ENCODE measurements at places on chromosomes 2 and 18.

DNA sequence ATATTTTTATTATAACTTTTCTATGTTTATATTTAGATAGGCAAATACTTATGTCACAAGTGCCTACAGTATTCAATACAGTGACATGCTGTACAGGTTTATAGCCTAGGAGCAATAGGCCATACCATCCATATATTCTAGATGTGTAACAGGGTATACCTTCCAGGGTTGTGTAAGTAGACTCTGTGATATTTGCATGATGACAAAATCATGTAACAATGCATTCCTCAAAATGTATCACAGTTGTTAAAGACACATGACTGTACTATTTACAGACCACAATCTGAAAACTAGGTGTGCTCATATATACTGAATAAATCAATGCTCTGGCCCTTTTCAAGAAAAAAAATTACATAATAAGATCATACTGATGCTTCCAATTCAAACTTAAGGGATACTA lies 433.2 kb upstream of the RGPD4 start:
- DNase-seq, result no peak

GRCh38 chr2:56666777-56667176 lies 483.0 kb downstream of the CCDC85A start:
- DNase-seq, result no peak

GRCh38 chr2:98866033-98866432 lies 70.0 kb downstream of the CRACDL start:
- DNase-seq, result no peak

GRCh38 chr2:37689751-37690150 lies 18.3 kb upstream of the CDC42EP3 start:
- no peak for DNase-seq

- no peak for DNase-seq
These were observed 781 bp upstream of the SOX11 start for GRCh38 chr2:5691221-5691984.

GRCh38 chr18:72411261-72411660 lies 132.9 kb downstream of the CBLN2 start:
- no peak for DNase-seq

GRCh38 chr18:32769071-32769585 lies 3.7 kb downstream of the KLHL14 start:
- DNase-seq, result no peak

DNA sequence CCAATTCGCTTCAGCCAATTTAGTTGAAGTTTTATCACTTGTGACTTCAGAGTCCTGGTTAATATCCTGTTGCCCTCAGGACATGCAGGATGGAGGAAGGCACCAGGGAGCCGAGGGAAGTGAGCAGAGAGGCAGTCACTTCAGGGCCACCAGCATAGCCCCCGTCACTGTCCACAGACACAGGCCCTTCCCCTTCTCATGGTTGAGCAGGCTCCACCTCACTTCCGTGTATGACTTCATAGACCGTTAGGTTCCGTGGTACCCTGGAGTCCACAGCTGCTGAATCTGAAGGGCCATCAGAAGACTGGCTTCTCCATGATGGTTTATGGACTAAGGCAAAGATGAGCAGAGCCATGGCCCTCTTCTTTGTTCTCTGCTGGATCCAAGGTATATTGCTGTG lies at the start of gene C2orf92:
C2orf92 (plus strand) TSS at position 266 of the 400 bp plus-strand sequence; CDS start at position 342, 76 bp downstream.
- no peak for DNase-seq

DNA sequence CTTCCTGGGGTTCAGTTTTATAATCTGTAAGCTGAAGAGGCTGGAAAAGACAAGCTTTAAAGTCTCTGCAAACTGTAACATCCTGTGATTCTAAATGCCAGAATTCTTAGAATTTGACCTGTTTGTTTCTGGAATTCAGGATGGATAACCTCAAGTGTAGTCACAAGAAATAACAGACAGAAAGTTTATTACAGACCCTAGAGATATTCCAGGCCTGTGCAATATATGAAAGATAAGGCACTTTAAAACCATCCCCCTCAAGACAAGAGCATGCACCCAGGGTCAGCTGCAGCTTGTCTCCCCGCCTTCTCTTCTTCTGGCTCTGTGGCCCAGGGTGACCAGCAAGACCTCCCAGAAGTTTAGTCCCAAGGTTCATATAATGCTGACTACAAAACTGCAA lies 298.7 kb upstream of the ACVR2A start:
- DNase-seq, result no peak

DNA sequence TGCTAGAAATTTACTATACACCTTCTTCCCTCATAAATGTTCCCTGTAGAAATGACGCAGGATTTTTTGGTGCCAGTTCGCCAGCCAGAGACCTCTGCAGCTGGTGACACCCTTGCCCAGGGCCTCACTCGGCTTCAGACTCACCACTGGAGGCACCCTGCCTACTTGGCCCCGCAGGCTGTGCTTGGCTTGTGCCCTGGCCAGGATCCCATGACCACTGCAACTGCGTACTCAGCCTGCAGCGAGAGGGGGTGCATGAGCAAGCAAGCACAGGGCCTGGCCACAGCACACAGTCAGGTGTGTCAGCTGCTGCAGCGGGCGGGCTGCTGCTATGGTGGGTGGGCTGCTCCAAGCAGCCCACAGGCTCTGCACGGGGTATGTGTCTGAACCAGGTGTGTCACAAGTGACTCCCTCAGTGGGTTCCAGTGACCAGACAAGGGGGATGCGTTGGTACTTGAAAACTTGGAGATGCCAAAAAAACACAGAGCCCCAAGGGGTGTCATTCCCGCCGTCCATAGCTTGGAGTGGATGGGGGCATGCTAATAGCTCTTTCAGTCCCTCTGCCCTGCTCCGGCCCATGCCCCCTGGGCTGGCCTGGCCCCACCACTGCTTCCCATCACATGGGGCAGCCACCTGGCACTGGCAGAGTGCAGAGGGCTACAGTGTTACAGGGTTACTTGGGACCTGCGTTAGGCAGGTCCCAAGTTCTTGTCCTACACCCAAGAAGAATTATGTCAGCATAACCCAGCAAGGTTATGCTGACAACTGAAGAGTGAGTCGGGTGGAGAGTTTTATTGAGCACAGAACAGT lies 46.6 kb upstream of the TANC1 start:
- no peak for DNase-seq

- no peak for DNase-seq
These were observed 43.3 kb upstream of the PLB1 start for GRCh38 chr2:28452534-28453081.

- no peak for DNase-seq
These were observed 640.6 kb downstream of the EPHA4 start for GRCh38 chr2:220931491-220931890.

DNA sequence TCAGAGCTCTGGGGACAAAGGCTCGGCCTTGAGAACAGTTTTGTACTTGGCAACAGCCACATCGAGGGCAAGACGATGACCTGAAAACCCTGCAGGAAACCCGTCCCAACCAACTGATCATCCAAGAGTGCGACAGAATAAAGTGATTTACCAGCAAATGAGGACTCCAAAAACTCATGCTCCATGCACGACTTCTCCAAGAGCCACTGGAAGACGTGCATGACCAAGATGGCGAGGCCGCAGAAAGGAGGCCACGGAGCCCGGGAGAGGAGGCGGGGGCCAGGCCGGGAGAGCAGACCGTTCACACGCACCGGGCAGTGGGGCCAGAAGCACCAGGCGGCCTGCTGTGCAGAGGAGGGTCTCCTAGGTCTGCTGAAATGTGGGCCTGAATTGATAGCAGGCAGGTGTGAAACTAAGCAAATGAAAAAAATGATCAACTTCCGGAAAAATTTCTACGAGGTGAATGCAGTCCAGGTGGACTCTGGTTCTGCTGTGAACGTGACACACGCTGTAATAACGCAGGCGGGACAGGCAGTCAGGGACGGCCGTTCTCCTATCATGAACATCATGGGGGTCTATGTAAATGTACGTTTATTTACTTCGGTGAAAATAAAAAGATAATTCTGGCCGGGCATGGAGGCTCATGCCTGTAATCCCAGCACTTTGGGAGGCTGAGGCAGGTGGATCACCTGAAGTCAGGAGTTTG lies 252.2 kb downstream of the HDAC4 start:
- DNase-seq, result no peak

DNA sequence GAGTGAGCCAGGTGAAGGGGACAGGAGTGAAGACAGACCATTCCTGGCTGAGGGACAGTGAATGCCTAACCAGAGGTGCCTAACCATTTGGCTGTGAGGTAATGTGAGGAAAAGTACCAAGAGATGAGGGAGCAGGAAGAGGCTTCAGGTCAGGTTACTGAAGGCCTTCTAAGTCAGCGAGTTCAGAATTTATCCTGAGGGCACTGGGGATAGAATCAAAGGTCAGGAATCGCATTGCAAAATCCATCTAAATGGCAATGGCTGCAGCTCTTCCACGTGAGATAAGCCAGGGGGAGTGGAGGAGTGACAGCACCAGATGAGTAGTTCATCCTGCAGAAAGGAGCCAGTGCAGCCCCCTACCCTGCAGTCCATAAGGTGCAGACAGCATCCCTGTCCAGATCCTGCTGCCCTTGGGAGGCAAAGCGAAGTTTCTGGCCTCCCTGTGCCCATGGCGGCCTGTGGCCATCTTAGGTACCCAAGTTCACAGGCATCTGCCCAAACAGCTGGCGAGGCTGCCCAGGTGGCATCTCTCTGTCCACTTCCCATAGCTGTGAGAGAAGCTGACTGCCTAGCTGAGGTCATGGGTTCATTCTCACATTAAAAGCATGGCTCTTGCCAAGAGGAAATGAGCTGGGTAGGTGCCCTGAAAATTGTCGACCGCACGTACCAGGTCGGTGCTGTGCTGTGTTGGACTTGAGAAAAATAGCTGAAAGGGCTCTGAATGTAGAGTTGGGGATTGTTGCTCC lies 49.5 kb downstream of the CYP27C1 start:
- DNase-seq, result no peak

DNA sequence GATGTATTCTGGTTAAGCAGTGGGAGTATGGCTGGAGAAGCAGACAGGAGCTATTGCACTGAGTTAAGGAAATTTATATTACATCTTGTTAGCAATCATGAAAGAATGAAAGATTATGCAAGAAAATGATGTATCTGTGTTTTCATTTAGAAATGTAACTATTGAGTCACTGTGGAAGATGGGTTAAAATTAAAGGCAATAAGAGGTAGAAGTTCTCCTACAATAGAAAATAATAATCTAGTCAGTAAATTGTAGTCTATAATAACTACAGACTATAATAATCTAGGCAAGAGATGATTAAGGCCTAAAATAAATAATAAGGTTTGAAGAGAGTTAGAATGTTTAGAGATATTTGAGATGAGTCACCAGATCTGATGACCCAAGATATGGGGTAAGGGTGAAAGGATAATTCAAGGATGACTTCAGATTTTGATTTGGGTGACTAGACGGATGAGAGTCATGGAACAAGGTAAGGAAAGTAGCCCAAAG lies 371.9 kb upstream of the KCNH7 start:
- peak; percentile 34 for DNase-seq

DNA sequence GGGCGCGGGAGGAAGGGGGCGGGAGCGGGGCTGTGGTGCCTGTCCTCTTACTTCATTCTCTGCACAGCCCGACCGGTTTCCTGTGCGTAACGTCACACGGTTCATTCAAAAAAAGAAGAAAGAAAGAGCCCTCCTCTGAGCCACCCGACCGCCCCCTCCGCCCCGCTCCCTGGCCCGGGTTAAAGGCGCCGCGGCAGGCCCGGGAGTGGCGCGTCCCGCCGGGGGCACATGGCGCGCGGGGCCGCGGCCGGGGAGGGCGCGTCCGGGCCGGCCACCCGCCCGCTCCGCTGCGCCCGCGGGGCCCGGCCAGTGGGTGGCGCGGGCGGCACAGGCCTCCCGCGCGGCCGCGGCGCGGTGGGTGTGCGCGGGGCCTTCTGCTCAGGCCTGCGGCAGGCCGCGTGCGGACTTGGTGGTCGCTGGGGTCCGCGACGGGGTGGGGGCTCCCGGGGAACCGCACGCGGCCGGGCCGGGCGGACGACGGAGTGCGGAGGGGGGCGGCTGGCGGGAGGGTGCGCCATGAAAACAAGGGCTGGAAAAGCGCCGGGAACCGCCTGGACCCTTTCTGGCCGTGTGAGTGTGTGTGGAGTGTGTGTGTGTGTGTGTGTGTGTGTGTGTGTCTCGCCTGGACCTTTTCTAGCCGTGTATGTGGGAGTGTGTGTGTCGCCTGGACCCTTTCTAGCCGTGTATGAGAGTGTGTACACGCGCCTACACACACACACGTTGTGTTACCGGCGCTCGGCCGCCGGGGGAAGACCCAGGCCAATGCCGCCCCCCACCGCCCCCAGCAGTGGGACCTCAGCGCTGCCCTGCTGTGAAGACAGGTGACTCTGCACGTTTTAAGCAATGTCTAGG lies 780 bp upstream of the BCL2 start:
- no peak for DNase-seq

DNA sequence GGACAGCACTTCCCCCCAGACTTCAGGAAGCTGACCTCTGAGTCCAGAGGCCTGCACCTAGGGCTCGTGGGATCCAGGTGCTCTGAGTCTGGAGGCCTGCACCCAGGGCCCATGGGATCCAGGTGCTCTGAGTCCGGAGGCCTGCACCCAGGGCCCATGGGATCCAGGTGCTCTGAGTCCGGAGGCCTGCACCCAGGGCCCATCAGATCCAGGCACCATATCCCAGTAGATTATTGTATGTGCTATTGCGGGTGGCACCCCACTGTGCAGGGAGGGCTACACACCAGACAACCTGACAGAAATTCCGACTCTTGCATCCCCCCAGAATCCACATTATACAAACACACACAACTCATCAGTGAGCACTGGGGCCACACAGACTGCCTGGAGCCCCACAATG lies 515.2 kb downstream of the EIPR1 start:
- DNase-seq, result no peak

GRCh38 chr2:24586955-24587354 lies 95.9 kb downstream of the NCOA1 start:
- no peak for DNase-seq

- no peak for DNase-seq
These were observed 213.9 kb downstream of the VAPA start for GRCh38 chr18:10127729-10128128.

GRCh38 chr2:196181484-196181883 lies 10.1 kb upstream of the STK17B start:
- no peak for DNase-seq

DNA sequence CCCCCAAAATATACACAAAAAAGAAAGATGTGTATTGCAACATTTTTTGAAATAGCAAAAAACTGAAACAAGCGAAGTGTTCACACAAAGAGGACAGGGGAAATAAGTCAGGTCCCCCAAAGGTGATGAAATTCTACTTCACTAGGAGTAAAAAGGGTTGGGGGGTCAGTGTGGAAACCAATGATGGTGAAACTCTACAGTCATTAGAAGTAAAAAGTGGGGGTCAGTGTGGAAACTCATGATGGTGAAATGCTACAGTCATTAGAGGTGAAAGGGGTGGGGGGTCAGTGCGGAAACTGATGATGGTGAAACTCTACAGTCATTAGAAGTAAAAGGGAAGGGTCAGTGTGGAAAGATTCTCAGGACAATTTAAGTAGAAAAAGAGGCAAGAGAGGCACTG lies 298.2 kb downstream of the EIPR1 start:
- no peak for DNase-seq

GRCh38 chr2:10478298-10478625 lies 30.1 kb upstream of the ODC1 start:
- DNase-seq, result no peak

All from BJ (cell line).